ENCODE measurements at places on chromosomes 1 and 21.

DNA sequence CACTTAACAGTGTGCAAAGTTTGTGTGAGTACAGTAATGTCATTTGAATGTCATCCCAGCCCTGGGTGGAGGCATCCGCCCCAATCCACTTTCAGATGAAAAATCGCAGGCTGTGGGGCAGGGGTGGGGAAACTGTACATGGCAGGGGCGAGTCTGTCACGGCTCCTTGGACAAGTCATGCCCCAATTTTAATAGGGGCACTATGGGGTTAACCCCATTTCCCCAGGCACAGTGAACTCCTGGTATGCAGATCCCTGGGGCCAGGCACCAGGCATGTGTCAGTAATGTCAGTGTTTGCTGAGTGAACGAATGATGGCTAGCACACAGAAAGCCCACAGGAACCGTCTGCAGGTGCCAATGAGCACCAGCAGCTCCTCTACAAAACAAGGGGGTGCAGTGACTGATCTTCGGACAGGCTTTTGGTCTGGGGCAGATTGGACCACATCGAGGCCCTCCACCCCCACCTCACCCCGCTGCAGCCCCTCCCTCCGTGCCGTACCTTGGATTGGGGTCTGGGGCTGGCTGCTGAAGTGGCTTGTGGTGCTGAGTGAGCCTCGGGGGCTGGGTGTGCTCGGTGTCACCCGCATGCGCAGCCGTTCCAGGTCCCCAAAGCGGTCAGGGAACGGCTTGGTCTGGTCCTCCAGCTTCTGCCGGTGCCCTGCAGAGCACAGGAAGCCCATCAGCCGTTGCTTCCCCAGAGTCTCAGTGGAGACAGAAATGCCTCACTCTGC, 23.2 kb downstream of the RUNX3 start:
- DNase-seq: no peak

DNA sequence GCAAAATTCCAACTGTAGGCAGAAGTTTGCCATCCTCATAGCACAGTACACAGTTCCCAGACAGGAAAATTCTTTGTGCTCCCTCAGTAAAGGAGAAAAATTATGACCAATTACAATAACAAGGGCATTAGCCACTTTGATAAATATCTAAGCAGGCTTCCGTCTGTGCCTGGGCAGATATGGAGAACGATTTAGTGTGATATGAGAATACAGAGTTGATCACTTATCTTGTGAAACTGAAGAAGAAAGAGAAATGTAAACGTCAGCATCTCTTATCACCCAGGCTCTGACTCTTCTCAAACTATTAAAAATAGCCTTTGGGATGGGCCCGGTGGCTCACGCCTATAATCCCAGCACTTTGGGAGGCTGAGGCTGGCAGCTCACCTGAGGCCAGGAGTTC, 54.5 kb upstream of the TIAM1 start:
- no peak for DNase-seq

DNA sequence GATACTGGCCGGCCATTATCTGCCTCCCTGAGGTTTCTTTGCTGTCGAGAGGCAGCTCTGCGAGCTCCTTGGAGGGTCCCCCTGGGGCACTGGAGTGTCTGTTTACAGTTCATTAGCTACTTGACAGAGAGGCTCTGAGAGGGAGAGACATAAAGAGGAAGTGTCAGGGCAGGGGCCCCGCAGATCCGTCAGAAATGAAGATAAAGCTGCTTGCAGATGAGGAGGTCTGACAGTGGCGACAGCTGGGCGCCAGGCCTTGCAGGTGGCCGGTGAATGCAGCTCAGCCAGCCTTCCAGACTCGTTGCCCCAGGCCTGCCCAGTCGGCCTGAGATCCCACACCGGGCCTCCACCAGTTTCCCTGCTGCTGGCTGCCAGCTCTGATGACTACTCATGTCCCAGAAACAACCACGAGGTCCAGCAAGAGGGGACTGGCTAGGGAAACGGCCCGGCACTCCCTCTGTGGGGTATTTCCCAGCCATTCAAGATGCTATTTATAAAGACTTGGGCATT, 84.7 kb downstream of the DISP3 start:
- DNase-seq: no peak

- DNase-seq: peak; percentile 90
These were observed 880 bp downstream of the PRPF38B start for GRCh38 chr1:108692724-108693655.

DNA sequence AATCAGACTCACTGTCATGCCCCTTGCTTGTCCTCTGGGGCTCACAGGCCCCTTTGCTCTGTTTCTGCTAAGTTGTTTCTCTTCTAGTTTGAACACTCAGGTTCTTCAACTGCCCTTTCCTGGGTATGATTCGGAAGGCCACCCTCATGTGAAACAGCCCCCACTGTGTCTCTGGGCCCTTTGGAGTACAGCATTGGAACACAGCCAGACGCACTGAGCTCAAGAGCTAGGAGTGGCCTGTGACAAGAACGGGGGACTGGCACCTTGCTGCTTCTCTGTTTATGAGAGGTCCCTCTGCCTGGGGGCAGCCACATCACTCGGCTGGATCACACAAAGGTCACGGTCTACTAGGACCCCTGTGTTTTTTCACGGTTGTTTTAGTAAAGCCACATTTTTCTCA, 114.4 kb upstream of the ZC3H12A start:
- no peak for DNase-seq

GRCh38 chr1:109877317-109877771, 33.3 kb upstream of the CSF1 start:
- DNase-seq: no peak

- no peak for DNase-seq
These were observed 5.2 kb upstream of the AHDC1 start for GRCh38 chr1:27609210-27609555.

DNA sequence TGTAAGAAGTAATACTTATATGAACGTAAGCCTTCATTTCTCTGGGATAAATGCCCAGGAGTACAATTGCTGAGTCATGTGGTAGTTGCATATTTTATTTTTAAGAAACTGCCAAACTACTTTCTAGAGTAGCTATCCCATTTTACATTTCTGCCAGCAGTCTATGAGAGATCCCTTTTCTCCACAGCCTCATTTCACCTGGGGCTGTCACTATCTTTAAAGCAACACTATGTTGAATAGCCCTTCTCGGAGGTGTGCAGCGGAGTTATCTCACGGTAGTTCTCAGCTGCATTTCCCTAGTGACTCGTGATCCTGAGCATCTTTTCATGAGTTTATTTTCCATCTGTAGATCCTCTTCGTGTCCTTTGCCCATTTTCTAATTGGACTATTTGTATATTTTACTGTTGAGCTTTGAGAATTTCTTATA, 93.4 kb downstream of the ADARB1 start:
- no peak for DNase-seq

GRCh38 chr1:98267423-98267822, 346.6 kb upstream of the DPYD start:
- no peak for DNase-seq

DNA sequence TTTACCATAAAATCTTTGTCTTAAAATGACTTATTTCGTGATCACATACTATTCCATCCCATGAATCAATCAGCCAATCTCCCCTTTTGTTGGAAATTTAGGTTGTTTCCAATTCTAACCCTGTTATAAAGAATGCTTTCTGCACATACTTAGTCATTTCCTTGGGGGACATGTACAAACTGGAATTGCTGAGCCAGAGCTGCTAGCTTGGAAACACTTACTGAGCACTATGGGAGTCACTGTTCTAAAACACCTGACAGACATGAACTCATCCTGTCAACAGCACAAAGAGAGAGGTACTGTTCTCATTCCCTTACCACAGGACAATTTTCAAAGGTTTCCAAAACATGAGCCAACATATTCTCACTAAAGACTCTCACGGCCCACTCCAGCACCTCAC, 32.1 kb downstream of the AK2 start:
- DNase-seq: no peak

GRCh38 chr1:186681121-186681520, 898 bp upstream of the PTGS2 start:
- DNase-seq: no peak

- no peak for DNase-seq
These were observed 80.3 kb upstream of the ARTN start for GRCh38 chr1:43853161-43853921.

- no peak for DNase-seq
These were observed 4.6 kb downstream of the NID1 start for GRCh38 chr1:236060286-236060685.

DNA sequence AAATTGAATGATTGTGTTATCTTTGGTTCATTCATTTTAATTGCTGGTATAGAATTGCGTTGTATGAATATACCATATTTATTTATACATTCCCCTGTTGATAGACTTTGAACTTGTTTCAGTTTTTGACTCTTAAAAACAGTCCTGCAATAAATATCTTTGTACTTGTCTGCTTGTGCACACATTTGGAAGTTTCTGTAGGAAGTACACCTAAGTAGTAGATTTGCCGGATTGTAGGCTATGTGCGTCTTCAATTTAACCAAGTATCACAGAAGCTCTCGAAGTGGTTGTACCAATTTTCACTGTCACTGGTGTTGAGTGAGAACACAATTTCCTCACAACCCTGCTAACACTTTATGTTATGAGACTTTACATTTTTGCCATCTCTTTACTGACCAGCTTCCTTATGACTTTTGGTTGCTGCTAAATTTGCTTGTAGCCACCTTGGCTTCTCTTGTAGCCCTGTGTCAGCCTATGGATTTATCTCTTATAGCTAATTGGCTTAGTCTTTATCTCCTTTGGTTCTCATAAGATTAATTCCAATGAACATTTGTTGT, 2.2 kb downstream of the TTC3 start:
- no peak for DNase-seq

DNA sequence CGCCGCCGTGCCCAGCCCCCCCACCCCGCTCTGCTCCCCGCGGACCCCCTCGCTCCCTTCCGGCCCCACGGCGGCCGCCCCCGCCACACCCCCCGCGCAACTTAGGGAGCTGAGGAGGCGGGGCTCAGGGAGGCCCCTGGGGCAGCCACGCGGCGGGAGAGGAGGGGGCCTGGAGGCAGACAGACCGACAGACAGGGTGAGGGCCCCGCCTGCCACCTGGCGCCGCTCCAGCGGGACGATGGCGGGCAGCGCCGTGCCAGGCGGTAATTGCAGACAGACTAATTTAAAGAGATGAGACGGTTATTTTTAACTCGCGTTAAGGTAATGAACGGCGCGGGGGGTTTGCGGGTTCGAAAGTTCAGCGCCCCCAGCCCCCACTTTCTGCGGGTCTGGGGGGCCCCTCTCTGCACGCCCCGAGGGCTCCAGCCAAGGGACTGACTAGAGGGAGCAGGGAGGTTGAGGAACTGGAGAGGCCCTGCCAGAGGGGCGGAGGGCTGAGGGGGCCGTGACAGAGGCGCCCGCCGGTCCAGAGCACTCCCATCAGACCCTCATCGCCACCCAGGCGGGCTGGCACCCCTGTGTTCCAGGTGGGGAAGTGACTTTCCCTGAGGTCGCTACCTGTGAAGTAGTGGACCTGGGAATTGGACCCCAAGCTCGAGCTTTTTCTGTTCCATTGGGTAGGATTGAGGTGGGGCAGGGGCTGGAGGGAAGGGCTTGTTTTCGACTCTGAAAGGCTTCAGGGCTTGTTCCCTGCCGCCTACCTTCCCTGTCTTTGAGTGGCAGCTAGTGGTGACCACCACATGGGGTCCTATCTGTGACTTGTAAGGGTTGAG, 5.4 kb downstream of the FOXO6 start:
- peak; percentile 37 for DNase-seq

- no peak for DNase-seq
These were observed 46.1 kb downstream of the PLEKHA6 start for GRCh38 chr1:204313675-204314074.

DNA sequence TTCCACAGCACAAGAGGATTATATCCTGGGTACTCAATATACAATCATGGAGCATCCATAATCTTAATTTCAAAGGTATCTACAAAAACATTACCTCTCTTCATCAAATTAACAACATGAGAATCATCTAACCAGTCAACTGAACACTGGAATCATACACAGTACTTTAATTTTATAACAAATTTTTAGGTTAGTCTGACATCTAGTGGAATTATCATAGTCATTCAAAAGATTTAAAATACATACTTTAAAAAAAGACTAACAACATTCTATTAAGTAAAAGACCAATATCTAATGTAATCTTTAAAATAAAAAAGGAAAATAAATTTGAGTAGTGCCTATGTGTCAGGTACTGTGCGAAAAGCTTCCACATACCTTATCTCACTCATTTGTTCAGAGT, 16.8 kb upstream of the SH3GLB1 start:
- DNase-seq: no peak

- no peak for DNase-seq
These were observed 600 bp downstream of the CLK2 start for GRCh38 chr1:155272466-155273342.

- DNase-seq: no peak
These were observed 80.3 kb downstream of the TMEM200B start for GRCh38 chr1:29043274-29043965.

DNA sequence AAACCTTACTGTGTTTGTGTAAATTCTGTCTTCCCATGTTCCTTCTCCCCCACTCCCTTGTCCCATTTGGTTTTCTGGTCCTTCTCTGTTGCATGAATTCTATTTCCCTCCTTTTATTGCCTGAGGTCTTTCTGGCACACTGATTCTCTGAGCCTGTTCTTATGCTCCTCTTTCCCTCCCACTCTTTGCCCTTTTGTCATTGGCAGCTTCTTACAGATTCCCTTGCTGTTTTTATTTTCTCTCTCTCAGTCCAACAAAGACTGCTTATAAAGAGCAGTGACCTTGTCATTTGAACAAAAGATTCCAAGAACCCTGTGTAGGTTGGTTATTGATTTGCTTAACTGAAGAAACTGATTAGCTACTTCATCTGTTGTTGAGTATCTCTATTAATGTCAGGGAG, 49.7 kb downstream of the GPR52 start:
- no peak for DNase-seq

- no peak for DNase-seq
These were observed 18.8 kb downstream of the RNF115 start for GRCh38 chr1:145805057-145805456.

GRCh38 chr1:43147625-43148327, 24.3 kb downstream of the EBNA1BP2 start:
- DNase-seq: peak; percentile 18

GRCh38 chr1:162977944-162978568, 91.1 kb upstream of the RGS4 start:
- DNase-seq: no peak

DNA sequence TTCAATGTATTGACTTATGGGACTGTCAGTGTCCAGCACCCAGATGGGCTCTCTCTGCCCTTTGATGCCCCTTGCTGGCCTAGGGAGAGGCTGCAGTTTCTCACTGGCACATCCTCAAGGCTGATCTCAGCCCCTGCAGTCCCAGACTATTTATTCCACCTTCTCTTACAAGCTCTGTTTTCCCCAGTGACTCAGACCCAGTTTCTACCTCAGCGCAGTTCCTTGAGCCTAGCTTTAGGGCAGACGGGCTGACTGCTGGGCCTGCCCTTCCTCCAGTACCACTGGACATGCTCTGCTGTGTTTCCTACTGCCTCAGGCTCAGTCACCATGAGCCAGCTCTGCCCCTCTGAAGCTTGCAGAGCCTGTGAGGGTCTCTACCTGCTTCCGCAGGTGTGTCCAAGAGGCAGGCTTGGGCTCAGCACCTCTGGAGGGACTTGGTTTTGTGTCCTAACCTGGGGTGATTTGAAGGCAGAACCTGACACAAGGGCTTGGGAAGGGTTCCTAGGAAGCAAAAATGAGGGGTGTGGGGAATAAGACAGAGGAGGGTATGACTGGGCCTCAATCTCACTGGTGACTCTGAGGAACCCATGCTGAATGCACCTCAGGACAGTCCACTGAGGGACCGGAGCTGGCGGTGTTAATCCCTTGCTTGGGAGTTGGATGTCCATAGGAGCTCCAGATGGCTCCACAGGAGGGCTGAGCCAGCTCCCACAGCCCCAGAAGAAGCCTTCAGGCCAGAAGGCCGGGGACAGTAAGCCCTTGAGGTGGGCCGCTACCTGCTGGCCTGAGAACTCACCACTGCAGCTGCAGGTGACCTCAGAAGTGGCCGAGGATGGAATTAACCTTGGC, 689.9 kb downstream of the MATN1 start:
- DNase-seq: no peak
